ENCODE measurements at places on chromosomes 3 and 15.
A peak's percentile ranks its signal among the peaks of the same experiment; 100 is the strongest.

DNA sequence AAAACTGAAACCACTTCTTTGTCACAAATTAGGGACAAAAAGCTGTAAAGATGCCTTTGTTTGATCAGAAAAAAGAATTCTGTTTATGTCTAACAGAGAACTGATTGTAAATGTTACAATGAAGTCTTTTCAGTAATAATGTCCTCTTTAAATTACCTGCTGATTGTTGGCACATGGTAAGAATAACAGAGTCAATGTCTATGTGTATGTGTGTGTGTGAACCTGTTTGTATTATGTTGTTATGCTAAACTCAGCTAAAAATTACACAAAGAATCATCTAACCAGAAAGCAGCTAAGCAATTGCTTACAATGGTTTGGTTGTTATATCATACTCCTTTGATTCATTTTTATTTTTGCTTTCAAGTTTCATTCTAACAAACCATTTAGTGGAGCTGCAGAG, 159.1 kb upstream of the PDZRN3 start:
- DNase-seq, result no peak

GRCh38 chr3:147297761-147298350, 108.5 kb downstream of the ZIC4 start:
- no peak for DNase-seq

- no peak for DNase-seq
Observed at GRCh38 chr3:162224746-162225145, 728.1 kb downstream of the OTOL1 start.

- DNase-seq, result peak; percentile 81
Observed at GRCh38 chr3:119034256-119035013, at the start of gene IGSF11. IGSF11 (minus strand) TSS chr3:119034846; CDS start chr3:119034582, 264 bp downstream.

DNA sequence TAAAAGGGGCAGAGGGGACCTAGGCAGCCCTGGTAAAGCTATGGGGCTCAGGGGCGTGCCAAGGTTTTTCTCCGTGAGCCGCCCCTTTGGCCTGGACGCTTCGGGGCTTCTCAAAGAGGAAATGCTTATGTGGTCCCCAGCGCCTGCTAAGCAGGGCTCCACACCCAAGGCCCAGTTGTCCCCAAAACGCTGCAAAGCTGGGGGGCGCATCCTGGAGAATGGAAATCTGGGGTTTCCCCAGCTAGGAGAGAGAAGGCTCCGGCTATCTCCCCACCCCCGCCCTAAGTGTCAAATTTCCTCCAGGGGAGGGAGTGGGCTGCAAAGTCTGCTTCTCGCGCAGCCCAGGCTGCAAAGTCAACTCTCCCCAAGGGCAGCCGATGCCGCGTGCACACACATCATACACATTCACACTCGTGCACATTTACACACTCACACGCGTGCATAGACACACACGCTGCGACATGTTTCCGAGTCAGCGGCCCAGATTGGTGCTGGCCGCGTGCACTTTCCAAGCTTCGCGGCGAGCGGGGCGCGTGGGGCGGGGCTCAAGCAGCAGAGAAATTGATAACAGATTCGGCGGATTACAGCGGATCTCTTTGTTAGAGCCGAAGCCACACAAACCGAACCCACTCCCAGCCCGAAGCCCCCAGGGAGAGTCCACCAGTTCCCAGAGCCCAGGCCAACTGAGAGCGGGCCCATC, 4.5 kb downstream of the WNT5A start:
- DNase-seq, result no peak

- DNase-seq, result no peak
Observed at GRCh38 chr3:108897883-108898282, 55.8 kb downstream of the GUCA1C start.

- no peak for DNase-seq
Observed at GRCh38 chr3:30333903-30334302, 272.5 kb upstream of the TGFBR2 start.

GRCh38 chr3:52845691-52846431, 11.0 kb upstream of the MUSTN1 start:
- DNase-seq, result no peak

- no peak for DNase-seq
Observed at GRCh38 chr3:150252462-150252861, 155.6 kb upstream of the TSC22D2 start.

- no peak for DNase-seq
Observed at GRCh38 chr3:65112751-65113300, 425.0 kb upstream of the ADAMTS9 start.

DNA sequence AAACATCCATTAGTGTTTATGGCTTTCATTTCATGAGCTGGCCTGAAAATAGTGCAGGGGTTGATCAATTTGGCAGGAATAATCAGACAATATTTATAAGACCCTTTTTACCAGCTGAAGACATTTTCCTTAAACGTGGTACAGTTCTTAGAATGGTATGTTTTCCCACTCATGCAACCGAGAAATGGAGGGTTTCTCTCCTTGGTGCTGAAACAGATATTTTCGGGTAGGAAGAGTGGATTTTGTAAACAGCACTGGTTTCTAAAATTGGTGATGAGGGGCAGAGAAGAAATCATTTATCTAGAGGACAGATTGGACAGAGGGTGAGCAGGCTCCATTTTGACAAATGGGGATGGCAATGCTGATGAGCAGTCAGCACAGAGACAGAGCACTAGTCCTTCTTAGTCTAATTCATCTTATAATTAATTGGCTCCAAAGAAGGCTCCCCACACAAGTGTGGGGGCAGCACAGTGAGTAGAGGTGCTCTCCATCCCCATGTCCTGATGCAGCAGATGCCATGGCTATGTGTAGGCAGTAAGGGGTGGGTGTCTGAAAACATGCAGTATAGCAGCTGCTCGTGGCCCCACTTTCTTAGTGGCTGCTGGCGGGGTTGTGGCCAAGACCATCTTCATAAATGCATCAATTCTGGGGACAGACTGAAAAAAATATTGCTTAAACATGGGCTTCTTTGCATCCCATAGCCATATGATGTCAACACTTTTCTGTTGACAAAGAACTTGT, 18.1 kb upstream of the SLC7A14 start:
- no peak for DNase-seq

DNA sequence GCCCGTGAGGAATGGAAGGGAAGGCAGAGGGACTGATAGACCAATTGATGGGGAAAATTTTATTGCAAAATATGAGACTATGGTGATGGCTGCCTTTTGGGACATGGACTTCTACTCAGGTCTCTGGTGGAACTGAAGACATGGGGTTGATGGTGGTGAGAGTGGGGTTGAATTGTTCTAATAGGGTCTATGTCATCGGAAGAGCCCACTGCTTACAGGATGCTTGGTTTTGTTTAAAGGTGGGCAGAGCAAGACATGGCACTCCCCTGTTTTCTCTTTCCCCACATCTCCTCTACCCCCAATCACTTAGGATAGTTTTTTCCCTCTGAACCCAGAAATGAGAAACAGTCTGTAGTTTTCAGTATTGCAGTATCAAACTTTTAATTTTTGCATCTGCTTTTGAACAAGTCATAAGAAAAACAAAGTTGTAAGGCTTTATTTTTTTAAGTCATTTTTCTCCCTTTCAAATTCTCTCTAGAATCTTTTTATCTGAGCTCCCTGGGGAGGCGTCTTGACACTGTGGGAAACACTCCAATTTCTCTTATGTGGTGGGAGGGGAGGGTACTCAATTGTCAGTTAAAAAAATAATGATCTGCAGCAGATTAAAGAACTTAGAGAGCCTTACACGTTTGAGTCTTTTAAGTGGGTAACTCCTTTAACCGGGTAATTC, 276.2 kb upstream of the TBC1D5 start:
- DNase-seq, result no peak

GRCh38 chr3:120683213-120683612, 1.2 kb upstream of the HGD start:
- DNase-seq, result no peak

DNA sequence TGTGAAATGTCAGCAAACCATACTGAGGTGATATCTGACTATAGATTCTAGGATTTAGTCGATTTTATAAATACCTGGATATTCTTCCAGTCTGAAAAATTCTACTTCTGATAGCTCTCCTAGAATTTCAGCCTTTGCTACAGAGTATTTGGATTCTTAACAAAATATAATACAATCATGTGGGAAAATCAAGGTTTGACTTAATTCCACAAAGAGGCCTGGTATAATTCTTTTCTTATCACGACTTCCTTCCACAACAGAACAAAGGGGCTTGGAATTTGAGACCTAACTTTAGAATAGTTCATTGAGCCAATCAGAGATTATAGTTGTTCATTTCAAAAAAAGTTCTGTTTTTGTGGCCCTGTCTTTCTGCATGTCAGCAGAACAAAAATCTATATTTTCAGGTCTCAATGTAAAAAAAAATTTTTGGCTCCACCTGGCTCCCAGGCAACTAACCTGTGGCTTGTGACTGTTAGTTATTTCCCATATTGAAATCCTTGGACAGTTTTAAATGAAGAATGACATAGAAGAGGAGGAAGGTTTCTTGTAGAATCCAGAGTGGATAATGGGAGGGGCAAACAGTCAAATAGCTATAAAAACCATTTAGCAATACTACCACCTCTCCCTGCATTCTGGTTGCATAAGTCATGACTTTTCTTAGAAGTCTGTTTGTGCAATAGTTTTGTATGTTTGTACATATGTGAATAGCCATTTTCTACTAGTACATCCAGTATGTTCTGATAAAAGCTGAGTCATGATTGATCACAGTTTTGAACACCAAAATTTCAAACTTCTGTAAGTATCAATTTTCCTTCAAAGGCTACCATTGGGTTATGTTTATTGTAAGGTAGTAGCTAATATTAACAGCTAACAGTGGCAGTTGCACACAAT, 4.0 kb downstream of the TM4SF1 start:
- no peak for DNase-seq

DNA sequence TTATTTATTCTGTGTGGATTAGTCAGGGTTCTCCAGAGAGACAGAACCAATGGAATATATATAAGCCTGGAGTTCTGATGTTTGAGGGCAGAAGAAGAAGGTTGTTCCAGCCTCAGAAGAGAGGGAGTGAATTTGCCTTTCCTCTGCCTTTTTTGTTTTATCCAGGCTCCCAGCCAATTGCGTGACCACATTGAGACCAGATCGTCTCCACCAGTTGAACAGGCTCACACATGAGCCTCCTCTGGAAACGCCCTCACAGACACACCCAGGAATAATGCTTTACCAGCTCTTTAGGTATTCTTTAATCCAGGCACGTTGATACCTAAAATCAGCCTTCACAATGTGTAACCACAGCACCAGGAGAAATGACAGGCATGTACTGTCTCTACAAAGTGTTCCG, 923.1 kb downstream of the TBL1XR1 start:
- no peak for DNase-seq

DNA sequence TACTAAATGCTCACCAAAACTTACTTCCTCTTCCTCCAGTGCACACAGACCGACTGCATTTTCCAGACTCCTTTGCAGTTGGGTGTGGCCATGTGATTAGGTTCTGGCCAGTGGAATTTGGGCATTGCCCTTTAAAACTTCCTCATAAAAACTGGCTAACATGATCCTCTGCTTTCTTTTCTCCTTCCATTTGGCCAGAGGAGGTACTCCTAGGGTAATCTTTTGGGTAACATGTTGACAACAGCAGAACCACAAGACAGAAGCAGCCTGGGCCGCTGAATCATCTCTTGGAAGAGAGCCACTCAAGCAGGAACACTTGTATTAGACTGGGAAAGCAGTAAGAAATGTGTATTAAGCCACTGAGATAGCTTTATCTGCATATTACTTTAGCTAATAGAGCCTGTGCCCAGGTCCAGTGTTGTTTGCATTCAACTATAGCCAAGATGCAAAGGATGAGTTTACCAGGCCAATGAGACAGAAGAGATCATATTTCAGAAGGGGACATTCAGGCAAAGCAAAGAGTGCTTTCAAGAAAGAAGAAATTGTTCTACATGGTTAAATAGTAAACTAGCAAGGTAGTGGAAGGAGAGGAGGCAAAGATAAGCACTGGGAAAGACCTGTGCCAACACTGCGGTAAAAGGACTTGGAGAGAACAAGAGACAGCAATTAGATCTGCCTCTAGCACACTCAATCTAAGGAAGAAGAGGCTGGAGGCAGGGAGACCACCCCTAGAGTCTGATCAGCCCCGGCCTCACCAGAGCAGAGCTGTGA, 79.8 kb downstream of the PLCH1 start:
- no peak for DNase-seq

DNA sequence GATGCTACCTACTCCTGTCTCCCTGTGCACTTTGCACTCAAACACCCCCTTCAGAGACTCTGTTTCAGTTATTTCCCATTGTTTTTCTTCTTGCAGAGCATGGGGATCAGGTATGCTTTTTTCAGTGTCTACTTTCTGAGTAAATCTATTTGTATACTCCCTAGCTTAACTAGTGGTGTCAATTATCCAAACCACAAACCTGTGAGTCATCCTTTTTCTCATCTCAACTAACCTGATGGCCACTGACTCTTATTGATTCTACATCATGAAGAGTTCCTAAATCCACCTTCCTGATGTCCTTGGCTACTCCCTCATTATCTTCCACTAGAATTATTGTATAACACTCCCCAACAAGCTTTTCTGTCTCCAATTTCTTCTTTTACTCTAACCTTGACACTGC, 68.0 kb downstream of the DIPK2A start:
- DNase-seq, result no peak

DNA sequence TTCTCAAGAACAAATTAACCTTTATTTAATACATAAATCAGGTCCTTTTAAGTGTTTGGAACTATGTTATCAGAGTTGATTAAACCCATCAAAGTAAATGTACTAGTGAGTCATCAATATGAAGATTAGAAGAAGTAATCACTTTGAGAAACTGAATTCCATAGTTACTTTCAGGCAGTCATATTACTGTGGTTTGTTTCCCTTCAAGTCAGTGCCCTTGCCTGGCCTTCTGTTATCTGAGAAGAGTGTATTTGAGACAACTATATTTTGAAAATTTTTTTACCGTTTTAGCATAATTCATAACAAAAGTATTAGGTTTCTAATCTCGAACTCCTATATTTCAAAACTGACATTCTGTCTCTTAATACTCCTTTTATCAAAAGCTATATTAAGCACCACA, 73.6 kb downstream of the GMPS start:
- no peak for DNase-seq

DNA sequence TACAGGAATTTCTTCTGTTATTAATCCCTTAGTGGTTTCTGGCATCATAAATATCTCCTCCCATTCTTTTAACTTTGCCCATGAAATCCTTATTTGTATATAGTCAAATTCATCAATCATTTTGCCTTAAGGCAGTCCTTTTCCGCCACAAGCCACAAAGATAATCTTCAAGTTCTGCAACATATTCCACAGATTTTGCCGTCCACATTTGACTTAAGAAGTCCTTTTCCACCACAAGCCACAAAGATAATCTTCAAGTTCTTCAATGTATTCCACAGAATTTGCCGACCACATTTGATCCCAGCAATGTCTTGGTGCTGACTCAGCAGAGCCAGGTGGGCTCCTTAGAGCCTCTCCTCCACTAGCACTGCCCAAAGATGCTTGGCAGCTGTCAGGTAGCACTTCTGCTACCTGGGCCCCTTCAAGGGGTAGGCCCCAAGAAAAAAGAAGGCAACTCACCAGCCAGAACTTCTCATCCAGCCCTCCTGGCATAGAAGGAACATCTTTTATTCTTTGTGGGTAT, 35.0 kb downstream of the SEC22C start:
- DNase-seq, result no peak

- no peak for DNase-seq
Observed at GRCh38 chr3:128052595-128053351, 536 bp downstream of the SEC61A1 start.

- DNase-seq, result no peak
Observed at GRCh38 chr3:35641331-35641730, 2.0 kb downstream of the ARPP21 start.

GRCh38 chr3:69763458-69763857, 24.2 kb downstream of the MITF start:
- DNase-seq, result no peak
